ENCODE measurements at places on chromosomes 11 and 22.

DNA sequence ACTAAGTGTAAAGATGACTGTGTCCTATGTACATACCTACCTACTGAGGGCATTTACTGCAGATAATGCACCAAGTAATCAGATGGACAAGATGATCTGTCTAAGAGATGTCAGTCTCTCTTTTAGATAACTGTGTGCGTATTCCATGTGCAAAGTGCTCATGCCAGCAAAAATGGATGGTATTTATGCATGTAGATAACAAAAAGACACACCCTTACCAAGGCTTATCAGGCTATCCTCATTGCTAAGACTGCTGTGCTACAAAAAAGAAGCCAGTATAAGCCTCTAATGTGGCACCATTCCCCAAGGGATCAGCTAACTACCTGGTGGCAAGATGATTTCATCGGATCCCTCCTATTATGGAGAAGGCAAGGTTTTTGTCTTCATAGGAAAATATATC lies 34.3 kb upstream of the CD44 start:
- no peak for DNase-seq

DNA sequence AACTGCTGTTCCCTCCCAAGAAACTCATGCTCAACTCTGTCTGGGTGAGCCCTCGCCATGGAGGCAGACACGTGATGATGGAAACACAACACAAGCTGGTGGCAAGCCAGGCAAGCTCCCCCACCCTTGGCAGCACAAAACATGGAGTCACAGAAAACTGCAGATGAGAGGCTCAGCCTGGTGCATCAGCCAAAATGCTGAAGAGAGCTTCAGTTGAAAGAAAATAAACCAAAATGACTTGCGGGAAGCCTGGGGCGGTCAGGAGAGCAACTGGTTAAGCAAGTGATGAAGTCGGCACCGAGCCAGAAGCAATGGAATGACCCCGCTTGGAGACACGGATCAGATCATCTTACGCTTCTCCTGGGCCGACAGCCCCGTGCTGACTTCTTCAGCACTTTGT lies 68.3 kb downstream of the C11orf58 start:
- no peak for DNase-seq

DNA sequence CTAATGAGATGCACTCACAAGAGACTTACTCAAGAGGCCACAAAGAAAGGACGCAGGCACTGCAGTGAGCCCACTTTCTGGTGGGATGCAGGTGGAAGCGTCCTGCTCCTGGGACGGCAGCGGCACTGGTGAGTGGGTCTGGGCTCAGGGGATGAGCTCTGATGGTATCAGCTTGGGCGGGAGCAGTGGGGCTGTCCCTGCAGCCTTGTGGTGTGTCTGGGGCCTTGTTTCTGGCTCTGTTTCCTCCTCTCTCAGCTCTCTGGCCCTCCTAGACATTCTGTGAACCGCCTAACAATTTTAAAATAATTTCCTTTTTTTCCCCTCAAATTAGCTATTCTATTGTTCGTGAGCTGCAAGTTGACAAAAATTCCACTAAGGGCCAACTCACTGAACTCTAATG lies 8.8 kb upstream of the ST14 start:
- no peak for DNase-seq

DNA sequence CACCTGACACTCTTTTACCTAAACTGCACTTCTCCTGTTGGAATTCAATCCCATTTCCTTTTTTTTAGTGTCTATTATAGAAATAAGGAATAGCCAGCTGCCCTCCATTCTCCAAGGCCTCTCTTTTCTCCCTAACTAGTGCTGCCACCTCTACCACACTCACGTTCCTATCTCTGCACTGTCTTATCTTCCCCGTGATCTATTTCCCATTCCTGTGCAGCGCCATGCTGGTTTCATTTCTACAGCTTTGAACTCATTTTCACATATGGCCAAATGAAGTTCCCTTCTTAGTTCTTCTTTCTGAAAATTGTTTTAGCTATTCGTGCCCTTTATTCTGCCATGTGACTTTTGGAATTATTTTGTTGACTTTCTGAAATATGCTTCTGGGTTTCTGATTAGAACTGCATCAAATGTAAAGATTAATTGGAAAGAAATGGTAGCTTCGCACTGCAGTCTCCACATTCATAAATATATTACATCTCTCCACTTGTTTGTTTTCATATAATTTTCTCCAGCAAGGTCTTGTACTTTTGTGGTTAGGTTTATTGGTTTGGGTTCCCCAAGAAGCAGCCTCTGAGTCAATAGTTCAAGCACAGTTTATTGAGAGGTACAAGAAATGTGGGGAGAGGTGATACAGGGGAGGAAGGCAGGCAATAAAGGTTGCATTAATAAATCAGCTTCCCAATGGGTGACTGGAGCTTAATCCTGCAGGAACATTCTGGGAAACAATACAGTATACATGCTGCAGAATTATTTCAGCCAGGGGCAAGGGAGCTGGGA lies 43.7 kb upstream of the DRD2 start:
- no peak for DNase-seq

DNA sequence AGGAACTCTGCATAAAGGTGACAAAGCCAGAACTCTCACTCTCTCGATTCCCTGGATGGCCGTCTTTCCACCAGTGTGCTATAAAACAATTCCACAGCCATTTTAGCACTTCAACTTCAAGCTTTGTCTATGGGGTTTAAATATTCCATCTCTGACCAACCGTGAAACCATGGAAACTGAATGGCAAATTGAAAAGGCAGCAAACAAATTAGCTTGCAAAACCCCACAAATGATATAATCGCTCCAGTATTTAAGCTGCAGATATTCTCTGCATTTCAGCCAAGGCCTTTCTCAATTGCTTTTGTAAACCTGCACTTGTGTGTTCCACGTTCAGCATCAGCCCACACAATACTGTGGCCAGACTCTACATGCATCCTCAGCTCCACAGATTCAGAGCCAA lies 131.7 kb upstream of the ISX start:
- no peak for DNase-seq

DNA sequence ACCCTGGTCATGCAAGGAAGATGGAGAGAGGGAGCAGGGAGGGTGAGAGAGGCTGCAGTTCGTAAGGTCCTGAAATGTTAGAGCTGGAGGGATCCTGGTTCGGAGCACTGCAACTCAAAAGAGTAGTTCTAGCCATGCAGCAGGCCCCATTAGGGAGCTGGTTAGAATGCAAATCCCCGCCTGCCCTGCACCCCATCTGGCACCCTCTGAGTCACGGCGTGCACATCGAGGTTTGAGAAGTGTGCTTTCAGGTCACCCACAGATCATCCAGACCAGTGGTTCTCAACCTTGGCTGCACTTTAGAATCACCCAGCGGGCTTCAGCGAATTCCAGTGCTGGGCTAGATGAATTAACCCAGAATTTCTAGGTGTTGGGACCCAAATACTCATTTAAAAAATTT lies 48.2 kb downstream of the ST3GAL4 start:
- DNase-seq: no peak

All from NCI-H2081 treated with DMSO at 0.1 percent for 48 hours (cell line).